ENCODE measurements at places on chromosomes 4 and X. TPM values are rescaled to one million over a fixed set of nuclear protein-coding genes. Genes with fewer than 3 reads are reported as not detected.

The TREX2 gene
- not detected for total RNA-seq

The MAGEB17 gene
- total RNA-seq = not detected

The CT83 gene
- not detected for total RNA-seq

The FGB gene
- total RNA-seq = 6.2 TPM

The GLOD5 gene
- total RNA-seq = 9.0 TPM

The TRAM1L1 gene
- 0.20 TPM for total RNA-seq

The RGN gene
- 0.89 TPM for total RNA-seq

The AMTN gene
- not detected for total RNA-seq

The IL3RA gene
- total RNA-seq = 2.1 TPM

The RHOXF2B gene
- total RNA-seq = not detected

The EIF1AX gene
- 149 TPM for total RNA-seq

The CENPC gene
- total RNA-seq = 12.7 TPM

The IGFBP7 gene
- total RNA-seq = 89.5 TPM

- no peak for DNase-seq
These were observed 67.1 kb upstream of the HS3ST1 start for GRCh38 chr4:11495818-11496217.

DNA sequence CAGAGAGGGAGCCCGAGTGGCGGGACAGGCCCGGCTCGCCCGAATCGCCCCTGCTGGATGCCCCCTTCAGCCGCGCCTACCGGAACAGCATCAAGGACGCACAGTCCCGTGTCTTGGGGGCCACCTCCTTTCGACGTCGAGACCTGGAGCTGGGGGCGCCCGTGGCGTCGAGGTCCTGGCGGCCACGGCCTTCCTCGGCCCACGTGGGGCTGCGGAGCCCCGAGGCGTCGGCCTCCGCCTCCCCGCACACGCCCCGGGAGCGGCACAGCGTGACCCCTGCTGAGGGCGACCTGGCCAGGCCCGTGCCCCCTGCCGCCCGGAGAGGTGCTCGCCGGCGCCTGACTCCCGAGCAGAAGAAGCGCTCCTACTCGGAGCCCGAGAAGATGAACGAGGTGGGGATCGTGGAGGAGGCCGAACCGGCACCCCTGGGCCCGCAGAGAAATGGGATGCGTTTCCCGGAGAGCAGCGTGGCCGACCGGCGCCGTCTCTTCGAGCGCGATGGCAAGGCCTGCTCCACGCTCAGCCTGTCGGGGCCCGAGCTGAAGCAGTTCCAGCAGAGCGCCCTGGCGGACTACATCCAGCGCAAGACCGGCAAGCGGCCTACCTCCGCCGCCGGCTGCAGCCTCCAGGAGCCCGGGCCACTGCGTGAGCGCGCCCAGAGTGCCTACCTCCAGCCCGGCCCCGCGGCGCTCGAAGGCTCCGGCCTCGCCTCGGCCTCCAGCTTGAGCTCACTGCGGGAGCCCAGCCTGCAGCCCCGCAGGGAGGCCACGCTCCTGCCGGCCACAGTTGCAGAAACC, 156.9 kb downstream of the SOWAHB start:
- no peak for DNase-seq

GRCh38 chr4:156931267-156931666, 40.3 kb downstream of the PDGFC start:
- DNase-seq = no peak

DNA sequence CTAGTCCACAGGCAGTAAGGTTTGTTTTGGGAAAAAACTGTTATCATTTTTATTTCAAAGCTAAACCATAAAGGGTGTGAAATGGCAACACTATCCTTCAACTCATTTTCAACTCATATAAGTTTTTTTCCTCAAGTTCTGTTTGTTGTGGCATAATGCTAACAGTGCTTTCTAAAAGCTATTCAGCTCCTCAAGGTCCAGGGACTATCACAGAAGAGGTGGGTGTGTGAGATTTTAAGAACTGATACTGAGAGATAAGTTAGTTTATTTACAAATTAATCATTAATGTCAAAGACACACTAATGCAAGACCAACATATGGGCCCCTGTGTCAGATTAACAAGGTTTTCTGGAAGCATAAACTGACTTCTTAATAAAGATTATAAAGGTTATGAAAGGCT, 11.8 kb downstream of the UGT2B15 start:
- no peak for DNase-seq

DNA sequence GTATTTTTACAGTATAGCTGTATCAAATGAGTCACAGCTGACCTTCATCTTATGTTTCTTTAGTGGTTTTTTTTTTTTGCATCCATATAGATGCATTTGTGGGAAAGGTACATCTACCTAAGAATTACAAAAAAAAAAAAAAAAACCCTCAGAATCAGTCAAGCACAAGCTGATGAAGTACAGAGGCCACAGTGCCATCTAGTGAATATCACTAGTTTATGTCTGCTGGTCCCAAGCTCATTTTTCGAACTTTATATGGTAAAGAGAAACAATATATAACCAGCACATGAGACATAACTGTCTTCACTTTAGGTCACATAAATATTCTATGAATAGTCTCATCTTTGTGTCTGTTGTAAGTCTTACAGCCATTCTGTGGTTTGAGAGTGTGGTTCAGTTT, 220.1 kb downstream of the DLG3 start:
- DNase-seq = no peak

- DNase-seq = no peak
These were observed 23.0 kb downstream of the MAP7D3 start for GRCh38 chrX:136227948-136228838.

DNA sequence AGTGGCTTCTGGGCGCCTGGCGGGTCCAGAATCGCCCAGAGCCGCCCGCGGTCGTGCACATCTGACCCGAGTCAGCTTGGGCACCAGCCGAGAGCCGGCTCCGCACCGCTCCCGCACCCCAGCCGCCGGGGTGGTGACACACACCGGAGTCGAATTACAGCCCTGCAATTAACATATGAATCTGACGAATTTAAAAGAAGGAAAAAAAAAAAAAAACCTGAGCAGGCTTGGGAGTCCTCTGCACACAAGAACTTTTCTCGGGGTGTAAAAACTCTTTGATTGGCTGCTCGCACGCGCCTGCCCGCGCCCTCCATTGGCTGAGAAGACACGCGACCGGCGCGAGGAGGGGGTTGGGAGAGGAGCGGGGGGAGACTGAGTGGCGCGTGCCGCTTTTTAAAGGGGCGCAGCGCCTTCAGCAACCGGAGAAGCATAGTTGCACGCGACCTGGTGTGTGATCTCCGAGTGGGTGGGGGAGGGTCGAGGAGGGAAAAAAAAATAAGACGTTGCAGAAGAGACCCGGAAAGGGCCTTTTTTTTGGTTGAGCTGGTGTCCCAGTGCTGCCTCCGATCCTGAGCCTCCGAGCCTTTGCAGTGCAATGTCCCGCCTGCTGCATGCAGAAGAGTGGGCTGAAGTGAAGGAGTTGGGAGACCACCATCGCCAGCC, at the start of gene ATOH1:
ATOH1 (plus strand) TSS at position 422 of the 663 bp plus-strand sequence; CDS start at position 596, 174 bp downstream.
- peak; percentile 79 for DNase-seq

GRCh38 chr4:60648774-60649173, 551.4 kb upstream of the ADGRL3 start:
- DNase-seq = no peak

- DNase-seq = no peak
These were observed 113.4 kb upstream of the TRIM2 start for GRCh38 chr4:153090670-153091385.

- no peak for DNase-seq
These were observed 68.6 kb downstream of the CHST7 start for GRCh38 chrX:46642145-46642544.

GRCh38 chr4:164856396-164856795, 20.6 kb upstream of the APELA start:
- no peak for DNase-seq

GRCh38 chrX:96791559-96791958, 92.1 kb upstream of the RPA4 start:
- no peak for DNase-seq

DNA sequence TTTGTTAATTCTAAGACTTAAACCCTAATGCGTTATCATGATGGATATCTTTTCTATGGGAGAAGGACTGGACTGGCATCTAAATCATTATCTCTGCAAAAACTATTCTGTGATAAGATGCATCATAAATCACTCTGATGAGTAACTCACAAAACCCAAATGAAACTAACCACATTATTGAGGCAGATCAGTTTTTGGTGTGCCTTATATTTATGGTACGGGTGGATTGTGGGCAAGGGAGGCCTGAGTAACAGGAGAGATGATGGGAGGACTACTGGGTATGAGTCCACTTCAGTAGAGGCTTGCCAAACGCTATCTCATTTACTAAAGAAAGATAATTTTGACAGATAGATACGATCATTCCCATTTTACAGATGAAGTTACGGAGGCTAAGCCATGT, 66.4 kb upstream of the GUCY1A1 start:
- no peak for DNase-seq

GRCh38 chr4:121651597-121651996, 45.2 kb downstream of the ANXA5 start:
- no peak for DNase-seq

DNA sequence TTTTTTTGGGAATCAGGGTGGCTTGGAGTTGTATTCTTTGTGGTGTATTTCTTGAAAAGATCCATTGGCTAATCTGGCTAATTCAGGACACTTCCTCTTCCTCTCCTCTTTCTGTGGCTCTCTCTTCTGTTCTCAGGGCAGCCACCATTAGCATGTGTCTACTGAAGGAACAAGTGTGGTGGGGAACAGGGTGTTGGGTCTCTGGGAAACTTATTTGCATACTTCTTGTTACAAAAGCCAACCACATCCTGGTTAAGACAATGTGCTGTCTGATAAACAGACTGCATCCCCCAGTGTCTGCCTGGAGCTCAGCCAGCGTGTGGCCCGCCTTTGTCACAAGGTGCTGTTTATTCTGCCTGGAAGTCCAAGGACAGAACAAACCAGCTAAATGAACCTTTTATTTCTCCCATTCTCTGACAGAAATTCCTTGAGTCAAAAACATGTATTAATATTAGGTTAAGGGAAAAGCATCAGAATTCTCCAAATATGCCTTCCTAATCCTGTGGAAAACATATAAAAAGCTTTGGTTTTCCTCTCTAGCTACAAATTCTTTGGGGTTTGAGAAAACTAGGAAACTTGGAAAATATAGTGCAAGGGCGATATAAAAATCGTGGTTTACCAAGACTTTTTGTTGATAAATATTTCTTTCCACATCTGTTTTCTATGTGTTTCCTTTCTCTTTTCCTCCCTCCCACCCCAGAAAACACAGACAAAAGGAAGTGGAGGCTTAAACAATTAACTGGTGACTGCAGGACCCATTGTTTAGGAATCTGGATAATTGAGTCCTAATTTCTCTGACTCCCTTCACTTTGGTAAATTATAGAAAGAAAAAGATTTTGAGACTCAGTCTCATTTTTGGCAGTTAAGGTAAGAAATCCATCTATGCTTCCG, 203.6 kb downstream of the SPRY1 start:
- DNase-seq = peak; percentile 89

DNA sequence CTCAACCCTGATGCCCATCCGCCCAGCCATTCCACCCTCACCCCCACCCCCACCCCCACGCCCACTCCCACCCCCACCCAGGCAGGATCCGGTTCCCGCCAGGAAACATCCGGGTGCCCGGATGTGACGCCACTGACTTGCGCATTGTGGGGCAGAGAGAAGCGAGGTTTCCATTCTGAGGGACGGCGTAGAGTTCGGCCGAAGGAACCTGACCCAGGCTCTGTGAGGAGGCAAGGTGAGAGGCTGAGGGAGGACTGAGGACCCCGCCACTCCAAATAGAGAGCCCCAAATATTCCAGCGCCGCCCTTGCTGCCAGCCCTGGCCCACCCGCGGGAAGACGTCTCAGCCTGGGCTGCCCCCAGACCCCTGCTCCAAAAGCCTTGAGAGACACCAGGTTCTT, at the start of gene MAGEA1:
MAGEA1 (plus strand) TSS at position 154 of the 400 bp plus-strand sequence. CDS start 3,106 bp downstream, outside the sequence.
- DNase-seq = no peak

DNA sequence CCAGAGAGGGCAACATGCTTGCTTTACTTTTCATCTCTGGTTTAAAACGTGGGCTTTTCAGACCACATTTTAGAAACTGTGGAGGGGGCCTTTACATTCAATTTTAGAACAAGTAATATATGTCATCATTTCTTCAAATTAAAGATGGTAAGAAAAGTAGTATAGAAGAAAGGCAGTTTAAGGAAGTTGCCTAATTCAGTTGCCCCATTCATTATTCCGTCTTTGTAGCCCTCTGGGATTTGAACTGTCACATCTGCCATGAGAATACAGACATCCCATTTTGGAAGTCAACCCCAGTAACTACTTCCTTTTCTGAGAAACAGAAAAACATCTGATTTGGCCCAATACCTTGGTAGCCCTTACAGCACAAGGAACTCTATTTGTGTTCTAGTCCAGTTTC, 61.2 kb downstream of the PASD1 start:
- DNase-seq = no peak

- no peak for DNase-seq
These were observed 13.9 kb upstream of the PRDM8 start for GRCh38 chr4:80183250-80184052.

DNA sequence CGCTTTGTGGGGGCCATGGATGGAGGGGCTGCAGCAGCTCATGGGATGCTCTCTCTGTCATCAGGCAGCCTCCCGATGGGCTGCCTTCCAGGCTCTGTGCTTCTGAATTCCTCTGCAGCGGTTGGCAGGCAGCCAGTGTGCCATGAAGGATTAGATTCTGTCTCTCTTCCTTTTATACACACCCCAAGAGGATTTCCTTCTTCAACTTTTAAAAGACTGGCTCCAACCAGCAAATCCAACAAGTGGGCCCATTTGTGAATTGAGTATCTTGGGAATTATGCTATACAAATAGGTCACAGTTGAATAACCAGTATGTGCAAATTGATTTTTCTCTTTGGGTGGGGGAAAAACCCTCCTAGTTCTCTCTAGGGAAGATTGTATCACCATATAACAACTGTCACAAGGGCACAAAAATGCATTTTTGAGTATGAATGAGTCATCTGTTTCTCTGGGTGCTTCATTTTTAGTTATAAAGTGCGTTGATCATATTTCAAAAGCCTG, 96.8 kb upstream of the FAT1 start:
- peak; percentile 80 for DNase-seq

DNA sequence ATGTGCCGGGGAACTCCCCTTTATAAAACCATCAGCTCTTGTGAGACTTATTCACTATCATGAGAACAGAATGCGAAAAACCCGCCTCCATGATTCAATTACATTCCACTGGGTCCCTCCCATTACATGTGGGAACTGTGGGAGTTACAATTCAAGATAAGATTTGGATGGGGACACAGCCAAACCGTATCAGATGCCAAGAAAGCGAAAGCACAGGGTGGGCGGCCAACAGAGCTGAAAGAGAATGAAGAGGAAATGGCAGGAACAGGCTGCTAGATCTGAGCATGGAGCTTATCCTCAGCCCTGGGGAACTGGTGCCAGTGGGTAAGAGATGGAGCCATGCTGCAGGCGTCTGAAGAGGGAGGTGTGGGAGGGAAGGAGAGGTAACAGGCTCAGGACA, 117.7 kb upstream of the PNPLA4 start:
- DNase-seq = no peak

GRCh38 chr4:61771056-61771455, 570.9 kb downstream of the ADGRL3 start:
- DNase-seq = no peak

GRCh38 chrX:9403374-9403773, 61.5 kb upstream of the TBL1X start:
- DNase-seq = no peak

GRCh38 chr4:139560406-139561104, 4.5 kb upstream of the SETD7 start:
- DNase-seq = no peak
